ENCODE measurements at places on chromosomes 4 and X.
A peak's percentile ranks its signal among the peaks of the same experiment; 100 is the strongest.

GRCh38 chr4:26985873-26986272 lies 125.2 kb downstream of the STIM2 start:
- no peak for DNase-seq

DNA sequence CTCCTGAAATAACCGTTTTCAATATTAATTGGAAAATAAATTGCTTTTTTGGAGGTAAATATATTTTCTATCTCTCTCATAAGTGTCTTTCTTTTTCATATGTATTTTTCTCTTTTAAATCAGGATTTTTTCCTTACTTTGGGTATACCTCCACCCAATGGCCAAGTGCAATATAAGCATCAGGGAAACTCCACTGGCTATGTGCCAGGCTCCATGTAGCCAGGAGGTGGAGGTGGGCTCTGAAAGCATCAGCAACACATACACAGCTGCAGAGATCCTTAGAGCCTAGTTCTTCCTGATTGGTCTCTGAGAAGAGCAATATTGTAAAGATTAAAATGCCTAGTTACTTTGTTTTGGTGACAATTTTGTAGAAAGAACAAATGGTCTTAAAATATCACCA lies 3.4 kb downstream of the GABRA2 start:
- no peak for DNase-seq

GRCh38 chr4:94420356-94420755 lies 31.4 kb upstream of the PDLIM5 start:
- no peak for DNase-seq

GRCh38 chr4:119210775-119211174 lies 1.7 kb upstream of the USP53 start:
- no peak for DNase-seq

- DNase-seq: no peak
Measured at GRCh38 chr4:145920205-145920604, 18.4 kb downstream of the ZNF827 start.

DNA sequence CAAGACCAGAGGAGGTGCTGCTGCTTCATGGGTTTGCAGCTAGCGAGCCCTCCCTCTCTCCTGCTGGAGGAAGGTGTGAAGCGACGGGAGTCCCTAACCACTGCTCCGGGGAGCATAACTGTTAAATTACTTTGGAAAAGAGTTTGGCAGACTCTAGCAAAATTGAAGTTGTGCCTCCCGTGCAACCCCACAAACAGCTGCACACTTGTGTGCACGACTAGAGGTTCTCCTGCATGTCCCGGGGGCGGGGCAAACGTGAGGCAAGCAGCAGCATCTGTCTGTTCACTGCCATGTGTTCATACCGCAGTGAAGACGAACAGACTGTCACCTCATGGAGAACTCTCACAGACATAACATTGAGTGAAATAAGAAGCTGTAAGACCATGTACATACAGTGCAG lies 34.5 kb downstream of the TNIP2 start:
- DNase-seq: no peak

DNA sequence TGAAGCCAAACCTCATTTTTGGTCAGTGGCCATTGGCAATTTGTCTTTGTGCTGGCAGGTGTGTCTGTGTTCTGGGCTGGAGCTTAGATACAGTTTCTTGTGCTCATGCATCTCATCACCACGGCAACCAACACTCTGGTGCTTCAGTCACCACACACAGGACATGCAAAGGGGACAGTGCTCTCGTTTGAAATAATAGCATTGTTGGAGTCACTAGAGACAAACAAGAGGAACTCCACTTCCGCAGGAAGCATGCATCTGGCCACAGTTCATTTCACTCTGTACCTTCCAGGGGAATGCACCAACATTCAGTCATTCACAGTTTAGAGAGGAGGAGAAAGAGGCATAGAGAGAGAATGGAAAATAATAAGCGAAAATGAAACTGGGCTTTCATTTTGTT lies 267.4 kb downstream of the ANK2 start:
- DNase-seq: no peak

DNA sequence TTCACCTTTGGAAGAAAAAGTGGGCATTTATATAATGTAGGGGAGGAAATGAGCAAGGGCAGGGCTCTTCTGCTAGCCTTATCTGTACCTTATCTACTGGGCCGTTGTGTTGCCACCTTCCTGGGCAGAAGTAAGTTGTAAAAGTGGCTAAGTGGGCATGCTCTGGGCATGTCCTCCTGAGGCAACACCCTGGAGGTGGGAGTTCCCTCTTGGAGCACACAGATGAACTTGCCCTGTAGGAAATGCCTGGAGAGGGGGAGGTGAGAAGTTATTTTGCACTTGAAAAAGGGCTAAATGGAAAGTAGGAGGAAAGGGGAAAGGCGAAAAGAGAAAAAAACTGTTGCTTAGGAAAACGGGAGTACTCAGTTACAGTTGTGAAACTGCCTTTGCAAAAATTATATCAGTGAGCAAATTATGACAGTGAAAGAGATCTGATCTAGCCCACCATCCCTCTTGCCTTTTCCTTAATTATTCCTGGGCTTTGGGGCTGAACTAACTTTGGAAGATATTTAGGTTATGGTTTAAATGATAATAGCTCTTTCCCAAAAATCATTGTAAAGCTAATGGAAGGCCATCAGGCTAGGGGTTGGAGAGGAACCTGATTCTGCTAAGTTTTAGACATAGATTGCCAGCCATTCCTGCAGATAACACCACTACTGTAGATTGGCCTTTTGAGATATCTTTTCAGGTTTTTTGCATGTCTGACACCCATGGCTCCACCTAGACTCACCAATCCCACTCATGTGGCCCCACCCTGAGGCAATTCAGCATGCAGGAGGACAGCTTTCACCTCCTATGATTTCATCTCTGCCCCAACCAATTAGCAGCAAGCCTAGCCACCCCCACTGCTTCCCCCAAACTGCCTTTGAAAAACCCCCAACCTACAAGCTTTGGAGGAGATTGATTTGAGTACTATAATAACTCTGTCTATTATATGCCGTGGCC lies 20.5 kb upstream of the ZNF81 start:
- DNase-seq: peak; percentile 2

DNA sequence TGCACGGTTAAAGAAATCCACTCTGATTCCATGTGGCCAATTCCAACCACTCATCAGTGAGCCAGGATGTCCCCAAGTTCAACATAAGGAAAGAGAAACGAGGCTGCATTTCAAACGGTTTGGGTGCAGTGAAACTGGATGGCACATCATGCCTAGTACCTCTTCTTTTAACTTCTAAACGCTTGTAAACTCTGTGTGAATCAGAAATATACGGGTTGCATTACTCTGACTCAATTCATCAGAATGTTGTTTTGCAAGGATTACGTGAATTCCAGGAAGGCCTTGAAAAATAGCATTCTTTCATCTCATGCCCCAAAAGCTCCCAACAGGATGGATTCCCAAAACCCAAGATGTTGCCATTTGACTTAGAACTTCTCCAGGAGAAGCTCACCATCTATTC lies 270.4 kb downstream of the LDB2 start:
- DNase-seq: no peak

GRCh38 chr4:37747772-37748330 lies 61.7 kb upstream of the RELL1 start:
- DNase-seq: no peak

DNA sequence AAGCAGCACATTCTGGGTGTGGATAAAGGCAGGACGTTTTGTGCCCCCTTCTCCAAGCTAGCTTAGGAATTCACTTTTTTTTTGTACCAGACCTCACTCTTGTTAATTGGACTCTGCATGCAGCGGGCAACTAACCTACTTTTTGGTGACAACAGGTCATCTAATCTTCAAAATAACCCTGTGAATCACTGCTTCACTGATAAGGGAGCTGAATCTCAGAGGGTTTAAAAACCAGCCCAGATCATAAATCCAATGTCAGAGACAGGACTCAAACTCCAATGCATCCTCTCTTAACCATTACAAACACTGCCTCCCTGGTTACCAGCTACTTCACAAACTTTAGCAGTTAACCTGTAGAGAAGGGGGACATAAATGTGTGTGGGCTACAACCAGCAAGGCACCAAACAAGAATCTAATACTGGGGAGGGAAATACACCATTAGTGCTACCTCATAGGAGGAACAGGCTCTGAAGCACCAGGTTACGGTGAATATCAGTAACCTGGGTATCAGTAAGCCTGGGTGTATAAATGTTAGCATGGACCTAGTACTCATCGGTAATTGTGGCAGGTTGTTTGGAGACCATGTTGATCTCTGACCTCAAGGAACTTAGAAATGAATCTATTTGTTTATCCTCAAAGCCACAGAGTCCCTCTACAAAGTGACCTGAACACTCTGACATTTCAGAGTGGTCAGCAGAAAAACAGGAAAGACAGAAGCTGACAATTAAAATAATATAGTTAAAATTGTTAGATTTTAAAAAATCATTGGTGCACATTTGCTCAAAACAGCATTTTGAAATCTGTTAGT lies 2.6 kb downstream of the TIFA start:
- no peak for DNase-seq

- DNase-seq: no peak
Measured at GRCh38 chr4:11348449-11349088, 80.1 kb downstream of the HS3ST1 start.

DNA sequence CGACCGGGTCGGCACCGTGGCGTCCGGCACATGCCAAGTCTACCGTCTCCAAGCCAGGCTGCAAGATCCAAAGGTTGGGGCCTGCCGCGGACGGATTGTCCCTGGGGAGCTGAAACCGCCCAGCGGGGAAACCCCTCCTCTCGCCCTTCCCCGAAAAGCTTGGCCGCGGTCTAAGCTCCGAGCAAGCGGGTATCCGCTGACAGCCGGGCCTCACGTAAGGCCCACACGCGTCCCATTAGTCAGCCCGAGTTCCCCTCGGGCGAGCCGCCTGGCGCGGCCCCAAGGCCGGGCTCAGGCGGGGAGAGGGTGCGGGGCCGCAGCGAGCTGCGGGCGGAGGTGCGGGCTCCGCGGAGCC lies 6.8 kb upstream of the BCOR start:
- DNase-seq: no peak

GRCh38 chr4:78014889-78015886 lies 41.9 kb upstream of the FRAS1 start:
- DNase-seq: no peak

GRCh38 chr4:105785792-105786191 lies 77.2 kb downstream of the GSTCD start:
- no peak for DNase-seq

GRCh38 chr4:7595934-7596461 lies 161.3 kb upstream of the PSAPL1 start:
- no peak for DNase-seq

DNA sequence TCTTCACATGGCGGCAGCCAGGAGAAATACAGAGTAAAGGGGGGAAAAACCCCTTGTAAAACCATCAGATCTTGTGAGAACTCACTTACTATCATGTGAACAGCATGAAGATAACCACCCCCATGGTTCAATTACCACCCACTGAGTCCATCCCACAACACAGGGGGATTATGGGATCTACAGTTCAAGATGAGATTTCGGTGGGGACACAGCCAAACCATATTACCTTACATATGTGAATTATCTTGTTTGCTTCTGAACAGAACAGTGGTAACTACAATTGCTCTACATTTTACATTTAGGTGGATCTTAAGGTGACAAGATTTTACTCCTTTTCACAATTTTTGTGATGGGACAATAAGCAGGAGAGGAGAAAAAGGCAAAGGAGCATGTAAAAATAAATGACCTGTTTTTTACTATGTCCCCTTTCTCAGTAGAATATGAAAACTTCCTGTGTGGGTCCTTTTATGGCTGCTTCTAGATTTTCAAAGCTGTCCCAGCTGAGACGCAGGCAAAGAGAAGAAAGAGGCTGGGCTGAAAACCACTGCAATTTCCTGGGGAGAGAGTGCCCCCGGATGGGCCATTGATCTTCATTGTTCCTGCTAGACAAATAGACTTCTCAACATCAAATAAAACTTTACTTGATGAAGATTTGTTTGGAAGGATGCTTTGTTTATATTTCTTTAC lies 45.9 kb upstream of the PGM2 start:
- no peak for DNase-seq

- no peak for DNase-seq
Measured at GRCh38 chr4:28317221-28317620, 1456.6 kb downstream of the STIM2 start.

GRCh38 chr4:79697444-79697843 lies 289.4 kb upstream of the GK2 start:
- no peak for DNase-seq

GRCh38 chr4:40256329-40256728 lies 59.5 kb downstream of the RHOH start:
- DNase-seq: no peak

DNA sequence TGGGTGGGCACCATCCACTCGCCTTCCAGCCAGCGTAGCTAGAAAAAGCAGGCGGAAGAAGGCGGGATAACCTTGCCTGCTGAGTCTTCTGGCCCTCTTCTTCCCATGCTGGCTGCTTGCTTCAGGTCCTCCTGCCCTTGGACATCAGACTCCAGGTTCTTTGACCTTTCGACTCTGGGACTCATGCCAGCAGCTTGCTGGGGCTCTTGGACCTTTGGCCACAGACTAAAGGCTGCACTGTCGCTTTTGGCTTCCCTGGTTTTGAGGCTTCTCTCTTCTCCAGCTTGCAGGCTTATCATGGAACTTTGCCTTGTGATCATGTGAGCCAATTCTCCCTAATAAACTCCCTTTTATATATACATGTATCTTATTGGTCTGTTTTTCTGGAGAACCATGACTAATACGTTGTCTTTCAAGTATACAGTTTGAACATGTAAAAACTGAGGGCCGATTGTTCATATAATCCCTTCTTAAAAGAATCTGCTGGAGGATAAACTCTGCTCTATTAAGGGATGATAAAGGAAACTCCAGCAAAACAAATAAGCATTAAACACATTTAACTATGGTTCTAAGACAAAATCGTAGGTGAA lies 116.6 kb upstream of the LCORL start:
- DNase-seq: no peak

GRCh38 chr4:118920247-118920646 lies 31.6 kb downstream of the SYNPO2 start:
- no peak for DNase-seq

- no peak for DNase-seq
Measured at GRCh38 chrX:111264385-111264784, 5.9 kb downstream of the CAPN6 start.

DNA sequence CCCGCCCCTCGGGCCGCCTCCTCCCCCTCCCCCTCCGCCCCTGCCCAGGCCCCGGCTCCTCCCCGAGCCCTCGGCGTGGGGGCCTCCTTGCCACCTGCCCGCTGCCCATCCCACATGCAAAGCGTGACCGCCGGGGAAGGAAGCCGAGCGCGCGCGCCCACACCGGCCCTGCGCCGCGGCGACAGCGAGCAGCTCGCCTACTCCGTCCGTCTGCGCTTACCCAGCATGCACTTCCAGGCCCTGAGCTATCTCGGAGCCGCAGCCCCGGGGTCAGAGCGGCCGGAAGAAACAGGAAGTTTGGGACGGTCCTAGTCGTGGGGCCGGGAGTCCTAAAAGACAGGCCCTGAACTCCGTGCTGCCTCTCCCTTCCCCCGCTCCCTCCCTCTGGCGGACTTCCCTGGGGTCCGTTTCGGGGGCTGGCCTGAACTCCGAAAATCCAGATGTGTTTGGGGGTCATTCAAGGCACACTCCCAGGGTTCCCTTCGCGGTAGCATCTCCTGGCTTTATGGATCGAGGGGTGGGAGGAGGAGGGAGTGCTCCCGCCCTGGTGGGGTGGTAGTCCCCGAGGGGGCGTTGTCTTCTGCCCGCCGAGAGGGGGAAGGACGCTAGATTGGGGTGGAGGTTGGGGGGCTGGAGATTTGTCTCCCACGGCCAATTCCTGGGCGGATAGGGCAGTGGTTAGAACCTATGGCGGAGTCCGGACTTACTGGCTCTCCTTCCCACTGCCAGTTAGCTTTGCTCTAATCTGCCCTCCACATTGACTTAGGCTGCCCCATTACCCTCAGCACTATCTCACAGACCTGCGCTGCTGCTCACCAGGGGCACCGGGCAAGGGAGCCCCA lies 25.0 kb upstream of the BCORL1 start:
- peak; percentile 52 for DNase-seq
